ENCODE measurements at places on chromosomes 2 and 18.
A peak's percentile ranks its signal among the peaks of the same experiment; 100 is the strongest.

DNA sequence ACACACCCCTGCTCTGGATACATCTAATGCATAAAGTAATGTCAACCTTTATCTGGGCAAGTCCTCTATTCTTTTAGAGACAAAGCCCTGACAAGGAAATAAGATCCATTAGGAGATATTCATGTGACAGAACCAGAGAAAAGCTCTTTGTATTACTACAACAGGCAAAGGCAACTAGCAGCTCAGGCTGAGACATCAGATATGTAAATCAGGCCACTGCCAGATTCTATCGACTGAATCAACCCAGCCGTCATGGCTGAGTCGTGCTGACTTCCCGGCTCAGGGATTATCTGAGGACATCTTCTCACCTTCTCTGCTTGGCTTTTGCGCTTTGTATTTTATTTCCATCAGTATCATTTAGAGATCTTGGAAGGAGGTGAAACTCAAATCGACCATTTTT is 294.5 kb downstream of the PLCL1 start:
- no peak for DNase-seq

DNA sequence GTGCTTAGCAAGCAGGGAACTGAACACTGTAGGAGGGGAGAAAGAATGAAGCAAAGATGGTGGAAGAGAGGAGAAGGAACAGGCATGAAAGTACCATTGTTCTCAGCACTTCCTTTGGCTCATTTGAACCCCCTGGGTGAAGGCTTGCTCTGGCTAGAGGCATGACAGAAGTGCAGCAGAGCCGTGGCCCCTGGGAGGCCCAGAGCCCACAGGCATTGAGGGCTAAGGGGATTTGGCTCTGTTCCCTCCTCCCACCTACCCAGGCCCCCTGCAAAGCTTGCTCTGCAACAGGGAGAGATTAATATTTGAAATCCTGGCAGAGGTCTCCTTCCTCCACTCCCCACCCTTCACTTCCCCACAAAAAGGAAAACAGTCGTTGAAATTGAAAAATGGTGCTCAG is 262.6 kb downstream of the CELF4 start:
- no peak for DNase-seq

DNA sequence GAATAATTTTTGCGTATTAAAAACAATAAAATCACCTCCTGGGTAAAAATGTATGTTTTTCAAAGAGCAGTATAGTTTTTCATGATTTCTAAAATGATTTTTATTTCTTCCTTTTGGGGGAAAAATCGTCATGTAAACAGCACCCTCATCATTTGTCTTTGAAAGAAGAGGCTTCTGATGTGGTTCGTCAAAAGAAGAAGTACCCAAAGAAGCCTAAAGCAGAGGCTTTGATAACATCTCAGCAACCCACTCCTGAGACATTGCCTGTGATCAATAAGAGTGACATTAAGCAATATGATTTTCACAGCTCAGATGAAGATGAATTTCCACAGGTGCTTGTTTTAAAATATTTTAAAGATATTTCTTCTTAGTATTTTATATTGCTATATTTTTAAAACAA is 110.2 kb upstream of the KIF5C start:
- DNase-seq = peak; percentile 17

DNA sequence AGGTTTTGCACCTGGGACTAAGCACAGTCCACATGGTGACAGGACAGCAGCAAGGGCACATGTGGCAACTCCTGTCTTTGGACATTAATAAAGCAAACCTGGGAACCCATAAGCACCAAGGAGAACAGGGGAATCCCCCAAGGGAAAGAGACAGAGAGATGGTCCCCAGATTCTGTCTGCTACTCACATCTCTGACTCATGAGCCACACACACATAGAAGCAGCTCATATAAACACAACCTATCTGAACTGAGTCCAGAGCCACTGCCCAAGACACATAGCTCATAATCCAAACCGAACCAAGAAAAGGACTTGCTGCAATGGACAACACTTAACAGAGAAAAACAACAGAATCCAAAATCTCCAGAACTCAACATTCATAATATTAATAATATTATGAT is 82.5 kb downstream of the OSBPL1A start:
- no peak for DNase-seq

DNA sequence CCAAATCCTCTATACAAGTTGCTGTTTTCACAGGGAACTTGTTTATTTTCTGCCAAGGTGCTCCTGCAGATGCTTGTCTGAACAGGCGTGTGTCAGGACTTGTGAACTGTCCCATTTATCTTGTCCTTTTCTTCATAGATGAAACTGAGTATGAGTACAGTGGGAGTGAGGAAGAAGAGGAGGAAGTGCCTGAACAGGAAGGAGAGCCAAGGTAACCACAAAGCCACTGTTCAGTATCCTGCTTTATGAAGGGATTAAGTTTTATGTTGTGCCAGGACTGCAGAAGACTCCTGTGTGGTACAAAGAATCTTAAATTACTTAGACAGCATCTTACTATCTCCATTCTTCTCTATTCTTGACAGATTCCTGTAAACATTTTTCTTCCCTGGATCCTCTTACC is 145.0 kb downstream of the MAP4K4 start:
- no peak for DNase-seq

DNA sequence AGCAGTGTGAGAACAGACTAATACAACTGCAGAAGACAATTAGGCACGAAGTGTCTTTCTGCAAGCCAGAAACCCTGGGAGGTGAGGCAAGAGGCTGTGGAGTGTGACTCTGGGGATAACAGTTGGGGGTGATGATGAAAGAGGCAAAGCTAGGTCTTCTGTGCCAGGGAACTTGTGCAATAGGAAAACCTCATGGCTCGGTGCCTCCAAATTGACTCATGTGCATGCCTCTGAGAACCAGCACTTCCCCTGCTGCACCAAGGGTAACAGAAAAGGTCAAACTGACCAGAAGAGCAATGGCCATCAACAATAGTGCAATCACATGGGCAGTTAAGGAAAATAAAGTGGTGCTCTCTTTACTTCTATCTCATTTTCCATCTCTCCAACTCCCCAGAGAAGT is 136.4 kb downstream of the SCG2 start:
- DNase-seq = no peak

- no peak for DNase-seq
These were observed 77.5 kb upstream of the DAPL1 start for GRCh38 chr2:158717366-158718195.

- DNase-seq = no peak
These were observed 343.8 kb downstream of the TXNL1 start for GRCh38 chr18:56294484-56295183.

DNA sequence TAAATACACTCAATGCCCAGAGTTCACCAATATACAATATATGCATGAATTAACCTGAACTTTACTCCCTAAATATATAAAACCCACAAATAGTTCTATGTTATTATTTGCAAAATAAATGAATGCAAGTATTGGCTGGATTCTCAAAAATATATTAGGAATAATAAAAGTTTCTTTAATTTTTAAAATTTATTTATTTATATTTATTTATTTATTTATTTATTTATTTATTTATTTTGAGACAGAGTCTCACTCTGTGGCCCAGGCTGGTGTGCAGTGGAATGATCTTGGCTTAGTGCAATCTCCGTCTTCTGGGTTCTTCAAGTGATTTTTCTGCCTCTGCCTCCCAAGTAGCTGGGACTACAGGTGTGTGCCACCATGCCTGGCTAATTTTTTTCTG is 88.7 kb upstream of the TMEFF2 start:
- no peak for DNase-seq

GRCh38 chr18:31683106-31683505 is 1.3 kb downstream of the B4GALT6 start:
- no peak for DNase-seq

- DNase-seq = no peak
These were observed 813.0 kb downstream of the MBD2 start for GRCh38 chr18:53411511-53411910.

DNA sequence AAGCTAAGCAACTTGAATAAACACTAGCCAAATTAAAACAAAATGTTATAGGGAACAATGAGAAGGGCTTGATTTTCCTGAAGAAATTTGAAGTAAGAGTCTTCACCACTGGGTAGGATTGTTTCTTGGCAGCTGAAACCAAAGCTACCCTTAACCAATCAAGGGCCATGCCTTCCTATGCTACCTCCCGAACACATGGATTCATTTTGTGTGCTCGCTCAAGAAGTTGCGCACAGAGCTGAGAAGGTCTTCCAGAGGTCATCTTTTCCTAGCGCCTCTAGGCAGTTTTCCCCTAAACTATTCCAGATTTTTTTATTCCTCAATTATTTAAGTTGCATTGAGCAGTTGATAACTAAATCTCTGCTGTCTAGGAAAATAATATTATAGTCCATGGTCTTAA is 264.6 kb downstream of the RBM43 start:
- DNase-seq = no peak

GRCh38 chr2:69717861-69718273 is 24.1 kb upstream of the ANXA4 start:
- no peak for DNase-seq

Data from CD4-positive, alpha-beta T cell treated with Interleukin-6 at 100 ng/mL for 8 hours (primary cell).